CD4-positive, alpha-beta T cell treated with Interleukin-2 at 100 ng/mL for 4 hours (primary cell): ENCODE measurements at places on chromosomes 3 and 15.

DNA sequence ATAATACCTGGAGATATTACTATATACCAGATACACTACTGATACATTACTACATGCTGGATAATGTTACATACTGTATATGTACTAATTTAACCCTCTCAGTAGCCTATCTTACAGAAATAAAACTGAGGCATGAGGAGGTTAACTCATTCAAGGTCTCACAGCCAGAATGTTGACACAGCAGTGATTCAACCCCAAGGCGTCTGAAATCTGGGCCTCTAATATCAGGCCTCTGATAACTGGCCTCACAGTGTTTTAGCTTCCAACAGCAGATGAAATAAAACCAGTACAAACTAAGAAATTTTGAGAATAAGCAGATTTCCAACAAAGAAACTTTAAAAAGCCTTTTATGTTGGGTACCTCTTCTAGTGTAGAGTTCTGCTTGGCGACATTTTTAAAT, 23.4 kb downstream of the DZIP1L start:
- DNase-seq = no peak

GRCh38 chr3:159892171-159892795, 96.4 kb upstream of the IL12A start:
- DNase-seq = no peak

DNA sequence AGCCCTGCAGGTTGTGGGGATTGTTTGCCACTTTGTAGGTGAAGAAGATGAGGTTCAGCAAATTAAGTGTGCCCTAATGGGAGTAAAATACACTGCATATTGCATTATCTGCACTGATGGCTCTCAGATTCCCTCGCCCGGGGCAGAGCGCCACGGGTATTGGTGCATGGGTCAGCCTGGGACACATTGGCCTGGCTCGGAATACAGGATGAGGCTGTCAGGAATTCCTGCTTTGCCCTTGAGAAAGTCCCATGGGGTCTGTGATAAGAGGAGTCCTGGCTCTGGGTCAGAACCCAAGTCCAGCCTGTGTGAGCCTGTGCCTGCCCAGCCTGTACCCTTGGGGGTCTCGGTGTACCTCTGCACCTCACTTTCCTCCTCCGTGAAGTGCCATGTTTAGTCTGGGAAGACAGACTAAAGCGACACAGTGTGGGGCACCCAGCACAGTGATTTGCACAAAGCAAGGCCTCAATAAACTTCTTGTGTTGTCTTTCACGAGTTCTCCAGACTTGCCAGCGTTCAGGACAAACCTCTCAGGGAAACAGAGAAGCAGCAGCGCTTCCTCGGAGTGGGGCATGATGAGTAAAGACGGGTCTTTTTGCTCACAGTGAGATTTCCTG, 107.6 kb downstream of the LRRK1 start:
- DNase-seq = no peak

DNA sequence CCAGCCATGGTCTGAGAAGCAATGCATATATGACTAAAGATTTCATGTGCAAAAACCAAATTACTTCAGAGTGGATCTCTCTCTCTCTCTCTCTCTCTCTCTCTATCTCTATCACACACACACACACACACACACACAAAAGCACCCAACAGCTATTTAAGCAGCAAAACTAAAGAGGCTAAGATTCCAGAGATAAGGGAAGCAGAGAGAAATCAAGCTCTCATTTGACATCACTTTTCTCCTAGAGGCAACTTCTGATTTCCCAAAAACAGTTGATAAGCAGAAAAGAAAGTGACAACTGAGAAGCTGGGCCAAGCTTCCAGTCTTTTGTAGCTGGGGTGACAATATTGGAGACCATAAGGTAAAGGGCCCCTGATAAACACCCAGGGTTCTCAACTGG, 526.0 kb upstream of the NR2F2 start:
- DNase-seq = no peak

DNA sequence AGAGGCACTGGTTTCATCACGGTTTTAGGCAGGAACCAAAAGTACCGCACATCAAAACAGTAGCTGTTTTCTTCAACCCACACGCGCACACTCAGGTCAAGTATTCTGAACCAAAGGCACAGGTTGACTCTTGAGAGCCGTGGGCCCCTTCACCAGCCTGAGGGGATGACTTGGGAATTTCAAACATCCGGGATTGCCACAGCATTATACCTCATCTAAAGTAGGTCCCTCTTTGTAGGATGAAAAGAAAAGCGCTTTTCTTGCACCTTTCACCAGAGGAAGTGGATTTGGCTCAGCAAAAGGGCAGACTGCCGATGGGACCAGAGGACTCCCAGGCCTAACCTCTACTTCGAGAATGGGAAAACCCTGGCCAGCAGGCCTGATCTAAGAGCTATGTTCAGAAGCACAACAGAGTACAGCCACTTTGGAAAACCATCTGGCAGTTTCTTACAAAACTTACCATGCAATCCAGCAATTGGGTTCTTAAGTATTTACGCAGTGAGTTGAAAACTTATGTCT, 88.2 kb upstream of the PROK2 start:
- DNase-seq = no peak

- DNase-seq = no peak
Measured at GRCh38 chr15:77764095-77764494, 131.4 kb upstream of the LINGO1 start.
